ENCODE measurements at places on chromosomes 1 and 21.

DNA sequence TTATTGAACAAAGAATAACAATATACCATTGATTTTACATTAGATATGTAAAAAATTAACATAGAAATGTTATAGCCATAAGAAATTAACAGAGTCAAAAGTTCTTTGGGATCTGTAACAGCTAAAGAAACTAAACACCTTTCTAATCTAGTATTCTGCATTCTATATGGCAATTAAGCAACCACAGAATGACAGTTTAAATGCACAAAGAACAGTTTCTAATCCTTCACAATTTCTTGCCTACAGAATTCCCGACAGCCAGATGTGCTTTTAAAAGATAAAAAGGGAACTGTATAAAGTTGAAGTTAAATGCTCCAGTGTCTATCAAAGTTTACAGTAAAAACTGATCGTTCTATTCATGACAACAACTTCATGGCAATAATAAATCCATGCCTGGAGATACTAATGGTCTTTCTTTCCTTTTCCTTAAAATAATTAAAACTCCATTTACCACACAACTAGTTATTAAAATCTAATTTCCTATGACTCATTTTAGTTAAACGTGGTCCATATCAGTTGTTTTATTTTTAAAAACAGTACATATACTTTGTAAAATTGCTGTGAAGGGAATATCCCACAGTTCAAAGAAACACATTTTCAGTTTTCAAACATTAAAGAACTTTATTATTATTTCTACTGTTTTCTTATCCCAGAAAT lies 110.2 kb downstream of the EIF4G3 start:
- no peak for DNase-seq

DNA sequence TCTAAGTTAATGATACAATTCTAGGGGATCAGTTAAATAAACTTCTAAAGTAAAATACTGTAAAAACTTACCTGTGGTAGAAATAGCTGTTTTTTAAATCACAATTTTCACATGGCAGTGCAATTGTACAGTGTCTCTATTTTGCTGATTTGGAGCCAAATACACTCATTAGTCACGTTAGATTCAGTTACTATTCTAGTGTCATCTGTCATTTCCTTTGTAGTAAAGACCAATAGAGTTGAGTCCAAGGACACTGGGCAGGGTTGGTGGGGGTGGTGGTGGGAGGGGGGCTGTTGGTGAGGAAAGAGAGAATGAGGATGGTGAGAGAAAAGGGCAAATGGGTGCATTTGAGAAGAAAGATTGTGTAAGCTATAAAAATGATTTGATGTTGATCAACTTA lies 33.6 kb downstream of the CD55 start:
- no peak for DNase-seq

DNA sequence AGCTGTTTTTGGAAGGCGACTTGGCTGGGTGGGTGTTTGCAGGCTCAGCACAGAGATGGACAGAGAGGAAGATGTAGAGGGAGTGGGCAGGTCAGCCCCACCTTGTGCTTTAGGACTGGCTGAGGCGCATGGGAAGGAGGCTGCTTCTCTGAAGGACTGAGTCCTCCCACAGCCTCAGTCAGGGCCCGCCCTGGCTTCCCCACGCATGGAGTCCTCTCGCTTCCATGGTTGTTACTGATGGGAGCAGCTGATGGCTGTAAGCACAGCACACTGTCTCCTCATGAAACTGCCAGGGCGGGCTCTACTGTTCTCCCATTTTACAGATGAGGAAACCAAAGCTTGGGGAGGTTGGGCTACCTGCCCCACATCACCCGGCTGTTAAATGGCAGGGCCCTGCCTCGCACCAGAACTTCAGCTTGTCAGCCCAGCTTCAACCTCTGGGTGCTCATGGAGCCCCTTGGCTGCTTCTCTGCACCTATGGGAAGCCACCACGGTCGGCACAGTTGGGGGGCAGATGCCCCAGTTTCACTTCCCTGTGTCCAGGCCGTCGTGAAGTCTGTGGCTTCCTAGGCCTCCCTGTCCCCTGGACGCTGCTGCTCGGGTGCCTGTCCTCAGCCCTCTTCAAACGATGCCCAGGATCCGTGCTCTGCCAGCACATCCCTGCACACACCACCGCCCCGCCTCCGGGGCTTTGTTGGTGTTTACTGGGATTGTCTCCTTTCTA lies 2.4 kb downstream of the TMEM201 start:
- DNase-seq: no peak

- DNase-seq: no peak
Observed at GRCh38 chr1:33849211-33849610, 14.7 kb upstream of the HMGB4 start.

GRCh38 chr1:220528679-220529501 lies 954 bp downstream of the MARK1 start:
- no peak for DNase-seq

- DNase-seq: no peak
Observed at GRCh38 chr1:8378178-8378577, 60.3 kb downstream of the SLC45A1 start.

DNA sequence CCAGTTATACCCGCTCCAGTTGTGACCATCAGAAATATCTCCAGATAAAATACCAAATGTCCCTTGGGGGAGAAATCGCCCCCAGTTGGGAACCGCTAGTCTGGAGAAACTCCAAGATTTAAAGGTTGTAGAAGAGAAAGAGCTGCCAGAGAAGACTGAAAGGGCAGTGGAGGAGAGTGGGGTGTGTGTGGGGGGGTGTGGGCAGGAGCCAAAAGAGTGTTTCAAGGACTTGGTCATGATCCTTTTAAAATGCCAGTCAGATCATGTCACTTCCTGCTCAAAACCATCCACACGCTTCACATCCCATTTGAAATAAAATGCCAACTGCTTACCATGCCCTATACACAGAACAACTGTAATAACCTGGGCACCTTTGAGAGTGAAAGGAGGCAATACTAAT lies 3.4 kb upstream of the HEYL start:
- DNase-seq: no peak

DNA sequence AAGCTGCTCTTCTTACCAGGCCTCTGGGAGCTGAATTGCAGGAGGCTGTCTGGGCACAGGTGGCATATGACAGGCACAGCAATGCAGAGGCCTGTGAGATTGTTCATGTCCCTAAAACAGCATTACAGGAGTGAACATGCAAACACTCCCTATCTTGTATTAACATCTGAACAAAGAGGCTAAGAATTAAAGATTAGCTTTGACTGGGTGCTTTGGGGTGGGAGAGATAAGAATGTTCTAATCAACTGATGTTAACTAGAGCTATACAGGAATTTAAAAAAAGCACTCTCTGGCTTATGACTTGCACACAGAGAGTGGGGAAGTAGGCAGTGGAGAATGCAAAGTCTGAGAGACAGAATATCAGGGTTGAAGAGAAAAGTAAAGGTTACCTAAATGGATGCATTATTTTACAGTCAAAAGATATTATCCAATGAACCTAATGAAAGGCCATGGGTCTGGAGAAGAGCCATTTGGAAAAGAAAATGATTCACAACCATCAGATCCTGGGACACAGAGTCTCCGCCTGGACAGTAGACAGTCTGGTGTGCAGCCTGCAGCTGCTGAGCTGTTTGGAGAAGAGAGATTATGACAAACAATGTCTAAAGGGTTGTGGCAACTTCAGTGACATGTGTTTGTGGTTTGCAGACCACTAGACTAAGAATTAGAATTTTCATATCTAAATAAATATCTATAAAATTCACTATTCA lies 20.2 kb downstream of the DPT start:
- peak; percentile 96 for DNase-seq

DNA sequence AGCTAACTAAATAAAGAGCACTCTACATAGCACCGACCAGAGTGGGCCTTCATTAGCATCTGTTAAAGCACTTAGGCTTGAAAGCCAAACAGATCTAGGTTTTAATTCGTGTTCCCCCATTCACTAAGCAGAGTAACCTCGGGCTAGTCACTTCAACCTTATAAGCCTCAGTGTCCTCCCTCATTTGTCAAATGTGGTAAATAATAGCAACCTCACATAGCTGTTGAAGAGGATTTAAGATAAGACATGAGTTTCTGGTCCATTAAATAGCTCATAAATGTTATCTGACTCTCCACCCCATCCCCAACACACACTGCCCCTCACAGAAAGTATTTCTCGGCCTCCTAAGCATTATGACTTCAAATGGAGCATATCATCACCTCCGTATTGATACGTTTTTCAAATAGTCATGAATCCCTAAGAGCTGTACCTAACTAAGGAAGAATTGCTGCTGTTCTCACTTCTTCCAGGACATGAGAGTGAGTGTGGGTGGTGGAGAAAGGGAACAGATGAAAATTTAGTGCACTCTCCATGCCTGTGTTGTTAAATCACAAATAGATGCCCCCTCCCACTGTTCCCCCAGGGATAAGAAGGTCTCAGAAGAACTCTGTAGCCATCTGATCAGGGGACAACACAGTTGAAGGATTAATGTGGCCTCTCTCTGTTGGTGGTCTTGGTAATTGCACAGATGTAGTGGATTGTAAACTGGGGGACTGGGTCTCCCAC lies 47.6 kb downstream of the PLPP3 start:
- DNase-seq: no peak

DNA sequence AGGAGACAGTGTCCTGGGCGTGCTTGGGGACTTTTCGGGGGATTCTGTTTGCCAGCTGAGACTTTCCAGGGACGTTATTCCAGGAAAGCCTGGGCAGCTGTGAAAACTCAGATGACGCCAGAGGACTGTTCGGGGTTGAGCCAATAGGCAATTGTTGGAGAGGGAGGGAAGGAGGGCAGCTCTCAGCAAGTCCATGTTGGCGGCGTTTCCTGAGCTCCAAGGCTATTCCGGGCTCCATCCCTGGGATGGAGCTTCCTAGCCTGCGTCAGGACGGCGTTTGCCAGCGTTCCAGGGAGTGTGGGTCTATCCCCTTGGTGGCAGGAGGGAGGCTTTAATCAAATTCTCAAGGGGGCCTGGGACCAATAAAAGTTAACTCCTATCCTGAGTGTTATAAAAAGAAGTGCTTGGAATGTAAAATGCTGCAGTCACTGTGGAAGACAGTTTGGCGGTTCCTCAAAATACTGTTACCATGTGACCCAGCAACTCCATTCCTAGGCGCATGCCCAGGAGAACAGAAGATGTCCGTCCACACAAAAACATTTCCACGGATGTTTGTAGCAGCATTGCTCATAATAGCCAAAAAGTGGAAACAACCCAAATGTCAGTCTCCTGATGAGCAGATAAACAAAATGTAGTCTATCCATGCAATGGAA lies 15.2 kb downstream of the SLC27A3 start:
- no peak for DNase-seq

- no peak for DNase-seq
Observed at GRCh38 chr1:9671377-9672140, 20.0 kb downstream of the PIK3CD start.

DNA sequence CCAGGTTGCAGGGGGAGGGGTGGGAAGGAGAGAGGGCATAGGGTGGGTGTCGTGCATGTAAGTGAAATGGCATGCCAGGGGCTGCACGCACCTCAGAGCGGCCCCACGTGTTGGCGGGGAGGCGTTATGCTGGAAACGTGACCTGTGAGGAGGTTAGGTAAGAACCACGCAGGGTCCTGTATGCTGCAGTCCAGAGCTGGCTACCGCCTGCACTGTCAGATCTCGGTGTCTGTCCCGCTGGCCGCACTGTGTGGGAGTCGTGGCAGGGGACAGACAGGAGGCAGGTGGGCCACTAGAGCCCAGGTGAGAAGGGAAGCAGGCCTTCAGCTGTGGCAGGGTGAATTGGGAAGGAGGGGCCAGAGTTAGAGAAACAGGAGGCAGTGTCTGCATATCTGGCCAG lies 79.7 kb downstream of the GALNT2 start:
- no peak for DNase-seq
